ENCODE measurements at places on chromosomes 2 and 18.
A peak's percentile ranks its signal among the peaks of the same experiment; 100 is the strongest.

DNA sequence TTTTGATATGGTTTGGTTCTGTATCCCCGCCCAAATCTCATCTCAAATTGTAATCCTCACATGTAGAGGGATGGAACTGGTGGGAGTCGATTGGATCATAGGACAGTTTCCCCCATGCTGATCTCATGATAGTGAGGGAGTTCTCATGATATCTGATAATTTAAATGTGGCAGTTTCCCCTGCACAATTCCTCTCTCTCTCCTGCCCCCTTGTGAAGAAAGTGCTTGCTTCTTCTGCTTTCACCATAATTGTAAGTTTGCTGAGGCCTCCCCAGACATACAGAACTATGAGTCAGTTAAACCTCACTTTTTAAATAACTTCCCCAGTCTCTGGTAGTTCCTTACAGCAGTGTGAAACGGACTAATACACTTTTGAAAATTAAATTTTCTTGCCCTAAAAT is 12.3 kb upstream of the KCNJ3 start:
- no peak for DNase-seq

DNA sequence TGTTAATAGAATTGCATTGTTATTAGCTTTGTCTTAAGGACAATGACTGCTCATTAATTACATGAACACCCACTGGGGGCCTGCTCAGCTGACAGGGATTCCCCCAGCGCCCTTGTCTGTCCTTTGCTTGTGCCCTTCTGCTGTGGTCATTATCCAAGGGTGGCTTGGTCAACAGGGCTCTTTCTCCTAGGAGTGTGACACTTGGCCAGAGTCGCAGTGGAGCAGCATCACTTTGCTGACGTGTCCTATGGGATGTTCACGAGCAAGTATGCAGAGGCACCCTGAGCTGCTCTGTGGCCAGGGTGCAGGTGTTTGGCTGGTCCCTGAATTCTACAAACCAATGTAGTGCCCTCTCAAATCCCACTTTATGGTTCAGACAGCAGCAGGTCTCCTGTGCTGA is 46.0 kb downstream of the PTGR3 start:
- DNase-seq: no peak

GRCh38 chr18:69871363-69871762 is 76.3 kb downstream of the CD226 start:
- no peak for DNase-seq

DNA sequence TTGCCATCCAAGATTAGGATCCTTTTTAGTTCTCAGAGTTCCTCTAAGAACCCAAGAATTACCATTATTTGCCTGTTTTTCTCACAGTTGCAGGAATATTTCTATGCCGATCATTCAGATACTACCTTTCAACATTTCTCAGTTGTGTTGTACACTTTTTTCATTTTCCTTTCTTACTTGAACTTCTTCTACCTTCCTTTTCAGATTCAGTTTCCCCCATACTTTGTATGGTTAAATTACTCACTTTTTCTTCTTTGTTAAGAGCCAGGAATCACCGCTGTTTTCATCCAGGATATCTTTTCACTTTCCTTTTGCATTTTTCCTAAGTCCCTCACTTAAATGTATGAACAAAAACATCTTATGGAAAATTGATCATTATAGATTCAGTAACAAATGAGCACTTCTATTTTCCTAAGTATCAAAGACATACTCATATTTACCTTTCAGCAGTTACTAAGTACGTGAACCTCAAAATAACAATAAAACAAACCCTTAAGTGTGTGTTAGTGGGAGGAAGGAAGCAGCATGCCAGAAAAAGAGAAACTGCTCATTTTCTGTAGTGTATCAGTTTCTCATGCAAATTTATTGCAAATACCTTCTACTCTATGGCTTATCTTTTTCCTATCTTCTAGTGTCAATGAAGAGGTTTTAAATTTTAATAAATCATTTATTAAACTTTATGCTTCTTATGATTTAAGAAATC is 64.3 kb upstream of the STAT1 start:
- DNase-seq: no peak

- DNase-seq: no peak
These were observed 57.3 kb downstream of the SLC8A1 start for GRCh38 chr2:40394597-40394996.

DNA sequence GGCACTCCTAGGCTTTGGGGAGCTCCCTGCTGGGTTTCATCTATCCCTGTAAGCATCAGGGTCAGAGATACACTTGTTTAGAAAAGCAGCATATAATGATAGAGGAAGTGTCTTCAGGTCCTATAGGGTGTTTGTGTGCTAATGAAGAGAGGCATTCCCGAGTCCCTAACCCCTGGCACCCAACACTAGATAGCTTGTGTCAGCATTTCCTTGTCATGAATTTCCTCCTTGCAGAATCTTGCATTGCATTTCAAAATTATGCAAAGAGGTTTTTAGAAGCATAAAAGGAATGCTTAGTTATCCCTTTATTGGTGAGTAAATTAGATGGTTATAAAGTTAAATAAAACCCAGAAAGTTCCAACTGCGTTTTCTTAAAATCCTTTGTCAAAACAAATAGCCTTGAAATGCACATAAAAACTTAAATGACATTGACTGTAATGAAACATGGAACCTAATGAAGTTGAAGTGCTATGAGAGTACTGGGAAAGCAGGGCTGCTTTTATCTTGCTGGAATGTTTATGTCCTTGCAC is 63.7 kb upstream of the LHCGR start:
- no peak for DNase-seq

GRCh38 chr18:63890237-63890949 is 2.9 kb downstream of the SERPINB2 start:
- no peak for DNase-seq

- DNase-seq: no peak
These were observed 29.0 kb upstream of the REL start for GRCh38 chr2:60852282-60852860.

GRCh38 chr2:202780514-202781021 is 91.0 kb downstream of the ICA1L start:
- DNase-seq: peak; percentile 16

GRCh38 chr2:202278036-202278760 is 12.6 kb downstream of the NOP58 start:
- no peak for DNase-seq

GRCh38 chr2:208072250-208072892 is 47.0 kb upstream of the PLEKHM3 start:
- DNase-seq: peak; percentile 51

DNA sequence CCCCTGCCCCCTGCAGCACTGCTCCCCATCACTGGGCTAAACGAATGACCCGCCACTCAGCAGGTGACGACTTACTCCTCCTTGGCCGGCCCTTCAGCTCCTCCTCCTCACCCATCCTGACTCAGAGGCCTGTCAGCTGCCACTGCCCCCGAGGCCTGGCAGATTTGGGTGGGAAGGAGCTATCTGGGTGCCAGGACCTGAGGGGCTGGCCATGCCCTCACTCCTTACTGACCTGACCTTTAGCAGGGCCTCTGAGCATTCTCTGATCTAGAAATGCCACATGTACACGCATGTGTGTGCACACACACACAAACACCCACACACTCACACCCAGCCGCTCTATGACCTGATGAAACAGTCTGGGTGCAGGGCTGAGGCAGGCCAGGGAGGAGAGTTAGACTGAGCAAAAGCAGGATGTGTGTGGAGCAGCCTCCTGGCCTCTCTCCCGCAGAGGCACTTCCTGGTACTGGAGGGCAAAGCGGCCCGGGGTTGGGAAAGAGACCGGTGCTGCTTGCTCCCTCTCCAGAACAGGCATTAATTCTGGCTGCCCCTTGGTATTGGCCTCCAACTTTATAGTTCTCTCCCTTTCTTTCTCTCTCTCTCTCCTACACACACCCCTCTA is 68.0 kb downstream of the ZFP36L2 start:
- peak; percentile 57 for DNase-seq

DNA sequence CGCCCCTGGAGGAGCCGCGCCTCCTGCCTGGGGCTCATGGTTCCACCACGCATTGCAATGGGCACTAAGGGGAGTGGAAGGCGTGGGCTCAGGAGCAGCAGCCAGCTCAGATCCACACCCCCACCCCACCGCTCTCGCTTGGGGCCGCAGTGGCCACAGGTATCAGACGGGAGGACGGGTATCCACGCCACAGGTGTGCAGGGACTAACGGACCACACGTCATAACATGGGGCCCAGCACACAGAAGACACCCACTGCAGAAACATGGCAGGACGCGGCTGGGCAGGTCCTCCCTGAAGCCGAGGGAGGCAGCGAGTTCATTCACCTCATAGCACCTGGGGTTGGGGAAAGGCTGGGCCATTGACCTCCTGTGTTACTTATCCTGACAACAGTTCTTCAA is 13.0 kb downstream of the HDAC4 start:
- no peak for DNase-seq

Data from stromal cell of bone marrow (primary cell).